ENCODE measurements at places on chromosomes 6 and 20. TPM values are rescaled to one million over a fixed set of nuclear protein-coding genes. Genes with fewer than 3 reads are reported as not detected.

- DNase-seq = no peak
Observed at GRCh38 chr6:22028403-22029090, 268.3 kb downstream of the PRL start.

GRCh38 chr20:46963758-46964617, 69.3 kb downstream of the EYA2 start:
- no peak for DNase-seq

GRCh38 chr20:14488756-14489479, 151.5 kb upstream of the FLRT3 start:
- DNase-seq = no peak

Gene ENPP1
- total RNA-seq = 0.41 TPM

- DNase-seq = no peak
Observed at GRCh38 chr6:75213112-75213511, 7.3 kb upstream of the COL12A1 start.

Gene CNBD2
- total RNA-seq = 1.6 TPM

Gene CD109
- 1.6 TPM for total RNA-seq

GRCh38 chr6:154356690-154357089, at the start of gene IPCEF1:
Gene IPCEF1, minus strand, starts transcription at chr6:154356803. Its CDS starts 90,856 bp downstream, at chr6:154265947.
- DNase-seq = no peak

DNA sequence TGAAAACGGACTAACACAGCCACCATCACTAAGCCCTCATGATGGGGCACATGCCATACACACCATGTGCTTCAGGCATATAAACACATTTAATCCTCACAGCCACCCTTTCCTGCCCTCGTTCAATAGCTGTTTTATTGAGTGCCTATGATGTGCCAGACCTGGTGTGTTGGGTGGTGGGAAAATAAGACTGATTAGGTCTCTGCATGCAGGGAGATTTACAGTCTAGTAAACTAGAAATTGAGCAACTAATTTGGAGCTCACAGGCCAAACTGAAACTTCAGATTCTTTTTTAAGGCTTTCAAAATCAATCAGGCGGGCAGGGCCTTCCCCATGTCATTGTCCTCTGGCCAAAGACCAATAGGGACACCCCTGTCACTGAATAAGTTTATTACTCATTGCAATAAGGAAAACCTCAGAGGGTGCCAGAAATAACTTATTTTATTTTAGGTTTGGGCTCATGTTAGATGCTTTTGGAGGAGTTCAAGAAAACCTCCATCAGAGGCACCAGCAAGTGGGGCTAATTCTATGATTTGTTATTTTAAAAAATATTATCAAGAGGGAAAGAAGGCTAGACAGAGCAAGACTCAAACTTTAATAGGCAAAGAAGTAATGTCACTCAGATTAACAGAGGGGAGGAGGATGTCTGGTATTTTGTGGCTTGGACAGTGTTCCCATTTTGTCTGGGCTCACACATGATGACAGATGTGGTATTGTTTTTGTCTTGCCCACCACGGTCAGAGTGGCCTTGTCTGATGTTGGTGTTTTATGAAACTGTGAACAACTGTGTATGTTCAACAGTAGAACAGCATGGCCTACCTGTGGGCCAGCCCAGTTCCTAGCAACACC, 12.0 kb downstream of the ZFP64 start:
- DNase-seq = no peak

DNA sequence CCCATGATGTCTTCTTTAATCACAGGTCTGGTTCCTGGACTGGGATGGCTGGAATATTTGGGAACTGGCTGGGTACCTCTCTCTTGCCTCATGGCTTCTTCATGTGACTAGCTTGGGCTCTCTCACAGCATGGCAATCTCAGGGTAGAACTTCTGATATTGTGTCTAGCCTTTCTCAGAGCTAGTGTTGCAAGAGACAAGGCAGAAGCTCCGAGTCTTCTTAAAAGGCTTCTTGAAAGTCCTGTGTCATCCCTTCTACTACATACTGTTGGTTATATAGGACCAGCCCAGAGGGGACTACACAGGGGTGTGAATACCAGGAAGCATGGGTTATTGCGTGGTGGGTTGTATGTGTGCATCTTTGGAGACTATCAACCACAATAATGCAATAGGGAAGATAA, 23.3 kb downstream of the BCAS1 start:
- DNase-seq = no peak

Gene ISM1
- total RNA-seq = 1.6 TPM

DNA sequence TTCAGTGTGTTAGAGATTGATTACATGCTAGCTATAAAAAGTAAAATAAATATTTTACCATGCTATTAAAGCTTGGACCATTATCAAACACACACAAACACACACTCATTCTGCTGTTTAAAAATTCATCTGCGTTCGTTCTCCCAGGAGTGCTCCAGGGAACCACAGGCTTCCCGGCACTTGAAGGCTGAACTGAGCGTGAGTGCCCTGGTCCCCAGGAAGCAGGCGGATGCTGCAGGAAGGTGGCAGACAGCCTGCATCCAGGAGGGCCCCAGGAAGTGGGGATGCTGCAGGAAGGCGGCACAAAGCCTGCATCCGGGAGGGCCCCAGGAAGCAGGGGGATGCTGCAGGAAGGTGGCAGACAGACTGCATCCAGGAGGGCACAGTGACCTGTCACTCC, 147.2 kb upstream of the SNX9 start:
- no peak for DNase-seq

- no peak for DNase-seq
Observed at GRCh38 chr20:45822857-45823256, 4.3 kb downstream of the TNNC2 start.

DNA sequence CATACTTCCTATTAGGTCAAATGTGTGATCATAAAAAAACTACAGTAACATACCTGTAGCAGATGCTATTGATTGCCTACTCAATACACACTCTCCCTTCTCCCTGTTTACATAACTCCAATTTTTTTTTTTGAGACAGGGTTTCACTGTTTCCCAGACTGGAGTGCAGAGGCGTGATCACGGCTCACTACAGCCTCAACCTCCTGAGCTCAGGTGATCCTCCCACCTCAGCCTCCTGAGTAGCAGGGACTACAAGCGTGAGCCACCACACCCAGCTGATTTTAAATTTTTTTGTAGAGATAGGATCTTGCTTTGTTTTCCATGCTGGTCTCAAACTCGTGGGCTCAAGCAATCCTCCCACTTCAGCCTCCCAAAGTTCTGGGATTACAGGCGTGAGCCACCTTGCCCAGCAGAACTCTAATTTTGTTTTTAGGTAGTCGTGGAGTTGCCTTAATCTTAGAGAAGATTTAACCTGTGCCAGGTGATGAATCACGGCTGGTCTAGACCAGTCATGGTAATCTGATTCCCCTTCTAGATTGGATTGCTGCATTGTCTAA, 14.0 kb upstream of the KIF3B start:
- no peak for DNase-seq

DNA sequence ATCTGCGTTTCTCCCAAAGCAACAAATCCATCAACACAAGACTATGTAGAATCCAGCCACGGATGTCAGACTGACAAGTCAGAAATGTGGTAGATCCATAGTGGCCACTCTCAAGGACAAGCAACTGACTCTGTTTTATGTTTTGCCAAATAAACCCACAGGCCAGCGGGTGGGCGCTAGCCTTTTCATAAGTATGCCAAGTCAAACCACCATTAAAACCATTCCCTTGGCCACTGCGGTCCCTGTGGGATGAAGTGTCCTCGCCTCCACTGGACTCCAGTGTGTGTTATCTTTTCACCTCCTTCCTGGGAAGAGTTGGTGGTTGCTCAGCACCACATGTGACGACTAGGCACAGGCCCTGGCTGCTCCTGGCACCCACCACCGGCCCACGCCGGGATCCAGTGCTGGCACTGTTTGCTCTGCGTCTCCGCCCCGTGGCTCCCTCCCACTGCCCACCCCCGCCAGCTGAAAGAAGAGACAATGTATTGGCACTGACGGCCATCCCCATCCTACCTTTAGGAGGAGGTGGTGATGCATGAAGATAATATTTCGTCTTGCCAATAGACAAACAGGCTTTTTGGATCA, 103.4 kb downstream of the FOXC1 start:
- no peak for DNase-seq

Gene PXDC1
- total RNA-seq = 7.3 TPM

Gene NKAIN4
- total RNA-seq = 14.7 TPM

Gene NRSN1
- 22.0 TPM for total RNA-seq
